ENCODE measurements at places on chromosomes 1 and 21.

DNA sequence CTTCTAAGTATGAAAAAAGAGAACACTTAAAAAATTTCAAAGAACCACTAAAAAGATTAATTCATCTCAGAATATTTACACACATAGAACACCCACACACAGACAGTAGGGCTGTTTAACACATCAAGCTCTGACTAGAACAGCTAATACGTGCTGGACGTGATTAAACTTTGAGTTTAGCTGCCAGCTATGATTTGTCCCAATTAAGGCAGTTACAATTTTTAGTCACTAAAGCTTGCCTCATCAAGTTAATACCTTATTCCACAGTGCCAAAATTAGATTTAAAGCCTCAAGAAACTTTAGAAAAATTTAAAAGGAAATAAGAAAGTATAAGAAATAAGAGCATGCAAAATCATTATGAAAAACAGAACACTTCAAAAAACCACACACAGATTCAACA, 18.9 kb downstream of the SLC16A1 start:
- ATAC-seq: peak; percentile 64

- no peak for ATAC-seq
Measured at GRCh38 chr1:24165500-24165899, 21.6 kb downstream of the IFNLR1 start.

- ATAC-seq: no peak
Measured at GRCh38 chr1:193060938-193061337, 1.5 kb downstream of the RO60 start.

- ATAC-seq: no peak
Measured at GRCh38 chr1:6648556-6648955, 23.9 kb downstream of the THAP3 start.
